Aorta (tissue), 5 donors: ENCODE measurements at places on chromosomes 3 and 15.

GRCh38 chr3:75938921-75939320 is 153.6 kb upstream of the ZNF717 start:
- no peak for DNase-seq

- peak; percentile 50 for DNase-seq
Measured at GRCh38 chr15:64355348-64355943, 527 bp downstream of the CSNK1G1 start.

DNA sequence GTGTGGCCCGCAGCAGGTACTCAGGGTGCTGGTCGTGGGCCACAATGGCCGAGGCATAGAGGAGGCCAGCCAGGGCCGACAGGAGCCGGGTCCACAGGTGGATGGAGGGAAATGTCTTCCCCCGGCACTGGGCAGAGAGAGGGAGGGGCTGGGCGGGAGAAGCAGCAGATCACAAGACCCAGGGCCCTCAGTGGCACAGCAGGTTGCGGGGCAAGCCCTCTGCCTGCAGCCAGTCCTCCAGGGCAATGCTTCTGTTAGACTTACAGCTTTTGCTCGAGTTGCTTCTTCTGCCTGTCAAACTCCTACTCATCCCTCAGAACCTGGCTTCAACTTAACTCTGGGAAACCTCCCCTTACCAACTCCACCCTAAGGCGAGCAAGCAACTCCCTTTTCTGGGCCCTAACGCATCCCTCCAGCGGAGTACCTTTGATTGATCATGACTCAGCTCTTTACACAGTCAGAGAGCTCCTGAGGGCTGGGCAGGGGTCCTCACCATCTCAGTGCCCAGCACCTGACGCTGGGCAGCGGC is 16.0 kb downstream of the TMEM44 start:
- DNase-seq: no peak

- DNase-seq: no peak
Measured at GRCh38 chr3:21792176-21792575, 41.2 kb upstream of the ZNF385D start.

- no peak for DNase-seq
Measured at GRCh38 chr3:166877971-166878370, 502.1 kb downstream of the ZBBX start.

DNA sequence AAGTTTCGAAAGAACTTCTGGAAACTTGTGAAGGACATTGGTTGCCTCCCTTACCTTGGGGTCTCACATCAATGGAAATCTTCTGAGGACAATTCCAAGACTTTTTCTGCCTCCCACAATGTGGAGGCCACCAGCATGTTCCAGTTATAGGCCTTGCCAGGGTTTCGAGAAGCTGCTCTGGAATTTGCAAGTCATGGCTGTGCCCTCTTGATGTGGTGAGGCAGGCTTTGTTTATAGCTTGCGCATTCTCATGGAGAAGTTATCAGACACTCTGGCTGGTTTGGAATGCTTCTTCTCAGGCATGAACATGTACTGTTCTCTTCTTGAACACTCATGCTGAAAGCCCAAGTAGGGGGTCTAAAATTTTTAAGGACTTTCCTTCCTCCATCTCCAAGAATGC is 4.1 kb downstream of the CXCR6 start:
- DNase-seq: no peak

- DNase-seq: peak; percentile 97
Measured at GRCh38 chr3:15377961-15378791, 45.8 kb upstream of the SH3BP5 start.
